ENCODE measurements at places on chromosomes 11 and 22. TPM values are rescaled to one million over a fixed set of nuclear protein-coding genes. Genes with fewer than 3 reads are reported as not detected.

Gene ZBTB16
- 236 TPM for total RNA-seq

Gene DNAJB13
- not detected for total RNA-seq

GRCh38 chr11:106017093-106017492 lies 4.9 kb downstream of the MSANTD4 start:
- H3K27me3 ChIP-seq, result no peaks in the 10 kb centered on the region
- H3K27ac ChIP-seq, result no peak overlapping the region
- H3K36me3 ChIP-seq, result no peaks in the 10 kb centered on the region
- H3K4me3 ChIP-seq, result no peak overlapping the region
- DNase-seq, result no peak

- no peaks in the 10 kb centered on the region for H3K27me3 ChIP-seq
- no peak overlapping the region for H3K27ac ChIP-seq
- H3K4me3 ChIP-seq, result no peak overlapping the region
- H3K4me1 ChIP-seq, result no peaks in the 10 kb centered on the region
Measured at GRCh38 chr22:20940904-20941385, 23.7 kb downstream of the CRKL start.

Gene RTN4R
- total RNA-seq, result 2.0 TPM

DNA sequence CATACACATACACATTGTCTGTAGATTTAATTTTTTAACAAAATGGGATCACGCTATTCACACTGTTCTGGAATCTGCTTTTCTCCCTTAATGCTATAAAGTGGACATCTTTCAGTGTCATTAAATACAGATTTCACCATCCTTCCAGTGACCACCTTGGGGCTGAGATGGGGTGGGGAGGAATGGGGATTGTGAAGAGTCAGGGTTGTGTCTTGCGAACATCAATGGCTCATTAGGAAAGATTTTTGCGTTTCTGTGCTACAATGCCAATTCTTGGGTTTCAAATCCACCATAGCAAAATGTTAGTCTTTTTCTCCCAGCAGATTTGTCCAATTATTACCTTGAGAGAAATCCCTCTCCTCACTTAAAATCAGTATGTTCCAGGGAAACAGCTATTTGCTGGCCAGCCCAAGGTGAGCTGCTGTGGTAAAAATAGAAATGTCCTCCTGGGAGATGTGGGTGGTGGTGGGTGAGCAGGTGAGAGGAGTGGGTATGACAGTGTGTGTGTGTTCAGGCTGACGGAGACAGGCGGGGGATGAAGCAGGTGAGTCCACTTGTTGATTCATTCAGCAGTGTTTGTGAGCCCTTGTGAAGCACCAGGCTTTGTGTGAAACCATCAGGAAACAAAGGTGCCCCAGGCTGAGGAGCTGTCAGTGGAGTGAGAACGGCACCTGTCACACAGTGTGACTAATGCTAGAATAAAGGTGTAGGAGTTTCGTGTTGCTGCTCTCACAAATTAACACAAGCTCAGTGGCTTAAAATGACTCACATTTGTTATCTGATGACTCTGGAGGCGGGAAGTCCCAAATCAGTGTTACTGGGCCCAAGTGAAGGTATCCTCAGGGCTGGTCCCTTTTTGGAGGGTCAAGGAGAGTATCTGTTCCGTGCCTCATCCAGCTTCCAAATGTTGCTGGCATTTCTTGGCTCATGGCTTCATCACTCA lies 1.7 kb upstream of the CBX6 start:
- DNase-seq, result no peak
- H3K4me1 ChIP-seq, result no peaks in the 10 kb centered on the region
- H3K4me3 ChIP-seq, result peak overlapping the region; percentile 75
- no peaks in the 10 kb centered on the region for H3K36me3 ChIP-seq

DNA sequence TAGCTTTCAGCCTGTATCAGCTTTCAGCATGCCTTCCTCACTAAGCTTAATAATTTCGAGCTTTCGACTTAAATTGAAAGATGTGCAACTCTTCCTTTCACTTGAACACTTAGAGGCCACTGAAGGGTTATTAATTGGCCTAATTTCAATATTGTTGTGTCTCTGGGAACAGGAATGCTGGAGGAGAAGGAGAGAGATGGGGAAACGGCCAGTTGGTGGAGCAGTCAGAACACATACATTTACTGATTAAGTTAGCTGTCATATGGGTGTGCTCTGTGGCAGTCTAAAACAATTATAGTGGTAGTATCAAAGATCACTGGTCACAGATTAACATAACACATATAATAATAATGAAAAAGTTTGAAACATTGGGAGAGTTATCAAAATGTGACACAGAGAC lies 106.2 kb downstream of the LRRC32 start:
- H3K27me3 ChIP-seq, result no peaks in the 10 kb centered on the region
- no peak for DNase-seq
- no peak overlapping the region for H3K4me3 ChIP-seq
- no peak overlapping the region for H3K27ac ChIP-seq
- no peaks in the 10 kb centered on the region for H3K4me1 ChIP-seq

- no peak for DNase-seq
- no peak overlapping the region for H3K4me3 ChIP-seq
- no peaks in the 10 kb centered on the region for H3K4me1 ChIP-seq
- H3K27me3 ChIP-seq, result no peaks in the 10 kb centered on the region
- no peaks in the 10 kb centered on the region for H3K36me3 ChIP-seq
- H3K27ac ChIP-seq, result no peak overlapping the region
Measured at GRCh38 chr22:20577549-20577975, 70.2 kb downstream of the MED15 start.

- DNase-seq, result no peak
- peaks cover 4% of the 10 kb centered on the region for H3K27me3 ChIP-seq
- H3K27ac ChIP-seq, result no peak overlapping the region
Measured at GRCh38 chr22:27163162-27164137, 506.1 kb downstream of the MIAT start.

- H3K36me3 ChIP-seq, result no peaks in the 10 kb centered on the region
- peak overlapping the region; percentile 16 for H3K4me3 ChIP-seq
- peak overlapping the region; percentile 74 for H3K27ac ChIP-seq
- no peaks in the 10 kb centered on the region for H3K27me3 ChIP-seq
- H3K4me1 ChIP-seq, result no peaks in the 10 kb centered on the region
Measured at GRCh38 chr22:46626911-46627805, 7.0 kb downstream of the GRAMD4 start.

Gene PTPRJ
- total RNA-seq, result 14.6 TPM

DNA sequence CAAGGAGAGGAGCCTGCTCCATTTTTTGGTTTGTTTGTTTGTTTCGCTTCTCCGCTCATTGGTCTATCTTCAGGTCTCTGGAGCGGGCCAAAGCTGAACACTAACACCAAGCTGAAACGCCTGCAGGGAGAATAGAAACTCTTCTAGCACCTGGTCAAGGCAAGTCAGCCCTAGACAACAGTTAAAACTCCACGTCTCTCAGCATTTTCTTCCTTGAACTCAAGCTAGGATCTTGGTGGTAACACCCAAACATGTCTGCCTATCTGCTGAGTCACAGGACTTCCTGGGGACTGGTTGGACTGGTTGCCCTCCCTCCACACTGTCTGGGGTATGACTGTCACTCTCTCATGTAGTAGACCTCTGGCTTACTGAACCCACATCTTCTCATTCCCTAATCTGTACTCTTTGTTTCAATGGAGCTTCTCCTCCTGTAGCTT lies 23.9 kb upstream of the RBFOX2 start:
- H3K36me3 ChIP-seq, result no peaks in the 10 kb centered on the region
- H3K27ac ChIP-seq, result peak overlapping the region; percentile 1
- no peaks in the 10 kb centered on the region for H3K4me1 ChIP-seq
- no peak overlapping the region for H3K4me3 ChIP-seq
- H3K27me3 ChIP-seq, result no peaks in the 10 kb centered on the region
- no peak for DNase-seq

Gene HIKESHI
- total RNA-seq, result 34.7 TPM

GRCh38 chr22:19543970-19544708 lies 19.9 kb upstream of the CLDN5 start:
- H3K4me3 ChIP-seq, result no peak overlapping the region
- no peaks in the 10 kb centered on the region for H3K36me3 ChIP-seq
- no peak overlapping the region for H3K27ac ChIP-seq
- no peaks in the 10 kb centered on the region for H3K27me3 ChIP-seq

Gene UFD1
- total RNA-seq, result 31.8 TPM

DNA sequence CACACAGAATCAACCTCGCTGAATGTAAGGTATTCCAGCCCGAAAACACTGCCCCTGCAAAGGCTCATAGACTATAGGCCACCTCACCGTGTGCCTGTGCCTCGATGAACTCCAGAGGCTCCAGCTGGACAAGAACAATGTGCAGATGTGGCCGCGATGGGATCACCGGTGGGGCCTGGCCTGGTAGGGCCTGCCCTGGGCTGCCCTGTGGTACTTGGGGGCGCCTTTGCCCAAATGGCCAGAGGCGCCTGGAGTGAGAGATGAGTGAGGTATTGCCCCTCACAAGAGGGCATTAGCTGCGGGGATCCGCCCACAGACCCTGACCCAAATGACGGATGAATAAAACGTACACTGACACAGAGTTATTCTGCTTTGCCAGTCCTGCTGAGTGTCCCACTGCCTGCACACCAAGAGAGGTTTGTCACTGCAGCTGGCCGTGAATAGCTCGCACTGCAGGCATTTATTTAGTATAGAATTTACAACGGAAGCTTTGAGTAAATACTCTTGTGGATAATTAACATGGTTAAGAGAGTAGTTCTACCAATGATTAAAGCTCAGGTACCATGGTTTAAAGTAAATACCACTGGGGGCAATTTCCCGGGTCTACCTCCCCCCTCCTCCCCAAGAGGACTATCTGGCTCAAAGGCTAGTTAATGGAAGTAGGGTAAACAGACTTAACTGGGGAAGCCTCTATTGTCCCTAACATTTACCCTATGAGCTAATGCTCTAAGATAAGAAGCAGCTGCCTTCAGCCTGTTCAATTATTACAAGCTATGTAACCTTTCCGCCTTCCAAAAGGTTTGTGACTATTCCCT lies 101.1 kb upstream of the IGLL5 start:
- H3K4me1 ChIP-seq, result no peaks in the 10 kb centered on the region
- DNase-seq, result no peak
- no peaks in the 10 kb centered on the region for H3K27me3 ChIP-seq

DNA sequence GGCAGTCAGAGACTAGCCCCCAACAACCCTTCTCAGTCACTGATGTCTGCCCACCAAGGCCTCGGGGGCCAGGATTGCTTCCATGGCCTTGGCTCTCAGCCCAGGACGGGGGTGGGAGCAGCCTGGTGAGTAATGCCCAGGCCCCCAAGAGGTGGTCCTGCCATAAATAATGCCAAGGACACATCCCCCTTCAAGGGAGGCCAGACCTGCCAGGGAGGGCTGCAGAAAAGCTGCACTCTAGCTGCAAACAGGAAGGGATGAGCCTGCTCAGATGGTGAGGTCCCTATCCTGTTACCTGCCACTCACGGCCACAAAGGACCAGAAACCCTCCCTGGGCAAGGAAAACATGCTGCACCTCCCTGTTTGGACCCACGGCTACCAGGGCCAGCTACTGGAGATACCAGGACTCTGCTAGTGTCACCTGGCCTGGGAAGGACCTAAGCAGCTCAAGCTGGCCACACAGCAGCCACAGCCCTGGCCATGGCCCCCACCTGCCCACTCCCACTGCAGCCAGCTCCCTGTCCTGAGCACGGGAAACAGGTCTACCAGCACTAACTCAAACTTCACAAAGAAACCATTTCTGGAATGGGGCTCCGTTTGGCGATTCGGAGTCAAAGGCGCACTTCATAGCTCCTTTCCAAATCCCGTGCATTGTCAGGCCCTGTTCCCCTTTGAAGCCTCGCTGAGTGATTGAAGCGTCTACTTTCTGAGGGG lies 12.1 kb downstream of the GNB1L start:
- no peaks in the 10 kb centered on the region for H3K36me3 ChIP-seq
- no peak overlapping the region for H3K4me3 ChIP-seq
- no peaks in the 10 kb centered on the region for H3K27me3 ChIP-seq
- DNase-seq, result no peak
- H3K27ac ChIP-seq, result peak overlapping the region; percentile 71

GRCh38 chr11:119892311-119892808 lies 163.4 kb upstream of the NECTIN1 start:
- no peak for DNase-seq
- no peaks in the 10 kb centered on the region for H3K36me3 ChIP-seq
- H3K4me1 ChIP-seq, result no peaks in the 10 kb centered on the region
- H3K4me3 ChIP-seq, result no peak overlapping the region
- peaks cover 5% of the 10 kb centered on the region for H3K27me3 ChIP-seq
- no peak overlapping the region for H3K27ac ChIP-seq

GRCh38 chr11:118975771-118976709 lies 4.5 kb downstream of the FOXR1 start:
- no peaks in the 10 kb centered on the region for H3K36me3 ChIP-seq
- no peaks in the 10 kb centered on the region for H3K27me3 ChIP-seq
- no peaks in the 10 kb centered on the region for H3K4me1 ChIP-seq
- no peak overlapping the region for H3K27ac ChIP-seq
- no peak for DNase-seq
- H3K4me3 ChIP-seq, result no peak overlapping the region

GRCh38 chr22:39595622-39596172 lies 25.1 kb downstream of the CACNA1I start:
- H3K27me3 ChIP-seq, result no peaks in the 10 kb centered on the region
- H3K4me3 ChIP-seq, result no peak overlapping the region
- no peaks in the 10 kb centered on the region for H3K36me3 ChIP-seq
- no peaks in the 10 kb centered on the region for H3K4me1 ChIP-seq

DNA sequence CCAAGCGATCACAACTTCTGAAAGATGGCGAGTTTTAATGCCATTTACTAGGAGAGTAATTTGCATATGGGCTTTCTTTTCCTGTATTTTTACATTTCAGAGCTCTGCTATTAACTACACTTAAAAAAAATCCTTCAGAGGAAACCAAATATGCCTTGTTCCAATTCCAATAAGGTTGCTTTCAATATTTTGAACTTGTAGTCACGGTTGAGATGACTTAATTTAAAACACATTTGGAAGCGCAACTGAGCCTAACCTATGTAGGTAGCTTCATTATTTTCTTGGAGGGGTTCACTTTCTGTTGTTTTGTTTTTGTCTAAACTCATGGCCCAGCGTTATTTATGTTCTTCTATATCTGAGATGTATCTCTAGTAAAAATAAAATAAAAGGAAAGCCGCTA lies 93.4 kb downstream of the BLID start:
- no peaks in the 10 kb centered on the region for H3K36me3 ChIP-seq
- no peaks in the 10 kb centered on the region for H3K4me1 ChIP-seq
- H3K27me3 ChIP-seq, result no peaks in the 10 kb centered on the region
- DNase-seq, result no peak
- H3K27ac ChIP-seq, result no peak overlapping the region
